NCI-H1092 treated with DMSO at 0.1 percent for 48 hours (cell line): ENCODE measurements at places on chromosomes 1 and 21.

- DNase-seq, result no peak
These were observed 870.0 kb downstream of the LRRIQ3 start for GRCh38 chr1:73327998-73328397.

DNA sequence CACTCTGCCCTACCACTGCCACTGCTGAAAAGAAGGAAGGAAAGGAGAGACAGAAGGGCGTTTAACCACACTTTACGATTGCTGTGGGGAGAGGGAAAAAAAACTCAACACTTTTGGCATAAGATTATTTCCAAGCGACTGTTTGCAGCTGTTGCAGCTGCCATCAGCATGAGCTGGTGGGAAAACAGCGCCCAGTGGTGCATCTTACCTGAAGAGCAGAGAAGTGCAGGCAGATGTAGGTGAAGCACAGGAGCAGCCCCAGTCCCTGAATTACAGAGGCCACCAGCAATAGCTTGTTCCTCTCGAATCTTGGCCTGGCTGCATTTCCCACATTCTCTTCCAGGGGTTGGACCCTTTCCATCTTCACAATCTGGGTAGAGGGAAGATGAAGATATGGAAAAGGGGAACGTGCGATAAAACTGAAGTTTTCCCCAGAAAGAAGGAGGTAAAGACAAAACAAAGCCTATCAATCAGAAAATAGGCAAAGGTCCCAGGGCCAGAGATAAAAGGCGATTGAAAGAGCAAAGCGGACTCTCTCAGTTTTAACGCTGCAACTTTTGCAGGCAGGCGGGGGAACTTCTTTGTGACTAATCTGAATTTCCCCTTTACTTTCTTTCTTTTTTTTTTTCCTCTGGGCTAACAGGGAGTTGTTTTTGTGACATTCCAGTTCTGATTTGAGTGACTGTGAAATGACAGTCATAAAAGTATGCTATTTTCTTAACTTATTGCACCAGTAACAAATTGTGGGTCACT is at the start of gene TNFSF4:
Gene TNFSF4, minus strand, starts transcription at position 516 of the 753 bp plus-strand sequence. Its CDS starts 155 bp downstream, at position 361.
- DNase-seq, result no peak

GRCh38 chr1:226722901-226723656 is 16.0 kb downstream of the ITPKB start:
- peak; percentile 79 for DNase-seq

DNA sequence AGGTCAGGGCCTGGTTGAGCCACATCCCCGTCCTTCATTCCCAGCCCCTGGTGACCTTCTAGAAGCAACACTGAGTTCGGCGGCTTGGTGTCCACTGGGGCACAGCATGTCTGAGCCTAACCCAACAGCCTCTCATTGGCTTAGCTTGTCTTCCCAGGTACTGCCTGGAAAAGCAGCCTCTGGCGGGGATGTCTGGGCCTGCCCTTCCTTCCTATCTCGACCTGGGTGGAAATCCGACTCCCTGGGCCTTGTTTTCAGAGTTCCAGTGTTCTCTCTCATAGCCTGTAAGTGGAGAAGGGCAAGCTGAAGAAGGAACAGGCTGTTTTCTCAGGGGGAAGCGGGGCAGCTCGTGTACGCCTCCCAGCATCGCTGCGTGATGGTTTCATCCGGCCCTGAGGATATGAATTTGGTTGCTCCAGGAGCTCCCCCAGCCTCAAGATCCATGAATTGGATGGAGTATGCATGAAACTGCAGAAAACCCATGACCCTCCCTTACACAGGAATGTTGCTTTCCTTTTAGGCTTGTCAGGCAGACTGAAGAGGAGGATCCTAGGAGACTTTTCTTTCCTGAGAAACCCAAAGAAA is 116.5 kb upstream of the IRF2BP2 start:
- DNase-seq, result peak; percentile 45

- DNase-seq, result no peak
These were observed 204.4 kb downstream of the PLA2G4A start for GRCh38 chr1:187032982-187033692.

GRCh38 chr1:156935505-156936128 is 15.2 kb downstream of the LRRC71 start:
- DNase-seq, result no peak

DNA sequence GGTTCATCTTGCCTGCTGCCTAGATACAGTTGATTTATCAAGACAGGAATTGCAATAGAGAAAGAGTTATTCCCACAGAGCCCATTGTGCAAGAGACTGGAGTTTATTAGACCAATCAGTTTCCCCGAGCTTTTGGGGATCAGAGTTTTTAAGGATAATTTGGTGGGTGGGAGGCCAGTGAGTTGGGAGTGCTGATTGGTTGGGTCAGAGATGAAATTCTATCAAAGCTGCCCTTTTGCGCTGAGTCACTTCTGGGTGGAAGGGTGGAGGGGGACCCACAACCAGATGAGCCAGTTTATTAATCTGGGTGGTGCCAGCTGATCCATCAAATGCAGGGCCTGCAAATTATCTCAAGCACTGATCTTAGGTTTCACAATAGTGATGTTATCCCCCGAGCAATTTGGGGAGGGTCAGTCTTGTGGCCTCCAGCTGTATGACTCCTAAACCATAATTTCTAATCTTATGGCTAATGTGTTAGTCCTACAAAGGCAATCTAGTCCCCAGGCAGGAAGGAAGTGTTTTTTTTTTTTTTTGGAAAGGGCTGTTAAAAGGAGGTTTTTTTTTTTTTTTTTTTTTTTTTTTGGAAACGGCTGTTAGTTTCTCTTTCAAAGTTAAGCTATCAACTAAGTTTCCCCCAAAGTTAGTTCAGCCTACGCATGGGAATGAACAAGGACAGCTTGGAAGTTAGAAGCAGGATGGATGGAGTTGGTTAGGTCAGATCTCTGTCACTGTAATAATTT is 7.4 kb downstream of the SLC16A4 start:
- DNase-seq, result no peak

- DNase-seq, result no peak
These were observed 44.1 kb downstream of the FOXD2 start for GRCh38 chr1:47481936-47482335.

- DNase-seq, result no peak
These were observed 712.1 kb upstream of the CXADR start for GRCh38 chr21:16800536-16801275.

- DNase-seq, result peak; percentile 22
These were observed 206.0 kb downstream of the HIVEP3 start for GRCh38 chr1:41712695-41713094.

DNA sequence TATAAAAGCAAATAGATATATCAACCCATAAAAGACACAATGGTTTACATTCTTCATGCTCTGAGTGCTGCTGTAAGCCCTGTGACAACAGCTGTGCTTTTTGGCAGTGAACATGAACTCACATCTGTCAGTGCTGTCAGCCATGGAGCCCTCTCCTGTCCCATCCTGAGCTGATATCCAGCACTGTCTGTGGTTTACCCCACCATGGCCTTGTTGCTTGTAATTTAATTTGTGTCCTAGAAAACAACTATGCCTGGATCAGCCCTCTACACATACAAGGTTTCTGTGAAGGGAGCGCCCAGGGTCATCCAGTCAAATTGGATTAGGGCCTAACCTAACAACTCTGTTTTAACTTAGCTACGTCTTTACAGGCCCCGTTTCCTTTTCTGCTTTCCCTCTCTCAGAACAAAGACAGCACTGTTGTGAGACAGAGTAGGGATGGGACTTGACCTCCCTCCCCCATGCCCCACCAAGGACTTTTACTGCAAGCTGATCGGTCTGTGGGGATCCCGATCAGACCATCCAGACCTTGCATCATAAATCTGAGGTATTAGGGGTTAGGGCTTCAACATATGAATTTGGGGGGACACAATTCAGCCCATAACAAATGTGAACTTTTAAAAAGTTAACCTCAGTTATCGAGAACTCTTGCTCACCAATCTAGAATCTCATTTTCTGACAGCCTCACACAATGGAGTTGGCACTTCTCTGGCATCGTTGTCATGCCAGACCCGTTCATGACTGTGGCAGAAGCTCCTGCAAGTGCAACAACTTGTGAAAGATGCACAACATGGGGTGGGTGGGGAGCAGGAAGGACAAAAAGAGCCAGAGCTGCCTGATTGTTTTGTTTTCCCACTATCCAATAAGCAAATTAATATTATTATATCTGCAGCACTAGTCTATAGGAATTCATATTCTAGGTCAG is 16.4 kb upstream of the SLC44A3 start:
- DNase-seq, result peak; percentile 53

DNA sequence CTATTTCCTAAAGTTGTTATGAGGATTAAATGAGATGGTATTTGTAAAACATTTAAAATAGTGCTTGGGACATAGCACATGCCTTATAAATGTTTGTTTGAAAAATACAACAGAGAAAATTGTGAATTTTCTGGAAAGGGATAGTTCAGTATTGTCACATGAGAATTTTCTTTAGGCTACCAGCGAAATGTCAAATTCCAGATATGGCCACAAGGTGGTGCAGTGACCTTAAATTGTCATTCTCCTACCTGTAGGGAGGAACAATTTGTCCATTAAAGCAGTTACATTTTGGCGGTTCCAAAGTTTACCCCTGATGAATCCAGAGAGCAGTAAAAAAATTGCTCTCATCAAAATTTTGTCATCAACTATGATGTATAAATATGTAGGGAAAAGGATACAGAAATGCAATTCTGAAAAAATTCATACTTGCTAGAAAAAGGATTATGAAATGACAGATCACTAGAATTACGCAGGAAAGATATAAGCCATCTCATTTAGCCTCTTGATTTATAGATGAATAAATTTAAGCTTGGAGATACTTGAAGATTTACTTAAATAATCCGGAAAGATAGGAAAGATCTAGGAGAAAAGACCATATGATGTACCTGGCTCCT is 50.2 kb upstream of the TSHB start:
- DNase-seq, result peak; percentile 18

DNA sequence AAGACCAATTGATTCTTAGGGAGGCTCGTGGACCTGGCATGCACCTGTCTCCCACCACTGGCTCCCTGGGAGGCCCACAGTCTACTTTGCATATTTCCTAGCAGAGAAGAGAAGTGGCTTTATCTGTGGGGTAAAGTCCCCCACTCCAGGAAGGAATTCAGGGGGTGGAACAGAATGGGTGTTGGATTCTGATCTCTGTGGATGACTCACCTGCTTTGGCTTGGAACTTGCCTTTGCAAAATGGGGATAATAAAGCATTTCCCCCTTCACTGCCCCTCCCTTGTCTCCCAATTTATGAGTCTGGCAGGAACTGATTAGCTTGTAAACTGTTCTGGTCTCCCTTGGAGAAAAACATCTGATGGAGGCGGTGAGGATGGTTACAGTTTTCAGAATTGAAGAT is 21.2 kb upstream of the OTUD3 start:
- no peak for DNase-seq

DNA sequence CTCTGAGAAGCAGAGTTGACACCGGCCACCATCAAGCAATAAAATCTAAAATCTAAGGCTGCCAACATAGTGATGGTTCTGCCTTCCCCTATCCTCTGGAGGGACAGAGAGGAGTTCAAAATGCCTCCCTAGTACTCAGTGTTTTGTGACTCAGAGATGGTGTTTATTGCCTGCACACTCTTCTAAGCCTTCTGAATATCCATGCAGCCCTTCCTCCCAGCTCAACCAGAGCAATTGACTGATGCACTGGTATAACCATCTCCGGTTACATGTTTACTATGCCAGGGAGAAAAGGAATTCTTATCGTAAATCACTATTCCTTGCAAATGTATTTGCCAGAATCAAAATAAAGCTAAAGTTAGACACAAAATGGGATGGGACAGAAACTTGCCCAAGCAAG is 132.9 kb upstream of the RAB4A start:
- no peak for DNase-seq

DNA sequence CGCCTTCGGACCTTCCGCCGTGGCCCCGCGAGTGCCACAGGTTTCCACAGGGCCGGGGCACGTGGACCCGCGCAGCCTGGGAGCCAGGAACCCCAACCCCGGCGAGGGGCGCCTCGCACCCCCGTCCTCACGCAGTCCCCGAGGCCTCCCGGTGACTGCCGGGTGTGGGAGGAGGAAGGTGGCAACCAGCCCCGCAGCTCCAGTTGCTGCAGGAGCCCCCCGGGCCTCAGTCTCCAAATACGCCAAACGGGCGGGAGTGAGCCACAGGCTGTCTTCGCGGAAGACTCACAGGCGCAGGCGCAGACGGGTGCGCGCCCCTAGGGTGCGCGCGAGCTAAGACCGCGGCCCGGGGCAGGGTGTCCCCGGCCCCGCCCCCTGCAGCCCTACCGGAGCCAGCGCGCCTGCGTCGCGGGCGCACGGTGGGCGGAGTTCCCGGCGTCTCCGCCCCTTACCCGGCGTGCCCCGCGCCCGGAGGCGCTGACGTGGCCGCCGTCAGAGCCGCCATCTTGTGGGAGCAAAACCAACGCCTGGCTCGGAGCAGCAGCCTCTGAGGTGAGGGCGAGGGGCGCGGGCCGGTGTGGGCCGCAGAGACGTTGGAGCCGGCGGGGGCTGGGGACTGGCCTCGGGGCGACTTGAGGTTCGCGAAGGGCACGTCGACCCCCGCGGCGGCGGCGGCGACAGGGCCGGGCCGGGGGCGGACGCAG is at the start of gene ARF1:
Gene ARF1, plus strand, starts transcription at position 495 of the 704 bp plus-strand sequence. CDS start 14,407 bp downstream, outside the sequence.
- DNase-seq, result peak; percentile 93

DNA sequence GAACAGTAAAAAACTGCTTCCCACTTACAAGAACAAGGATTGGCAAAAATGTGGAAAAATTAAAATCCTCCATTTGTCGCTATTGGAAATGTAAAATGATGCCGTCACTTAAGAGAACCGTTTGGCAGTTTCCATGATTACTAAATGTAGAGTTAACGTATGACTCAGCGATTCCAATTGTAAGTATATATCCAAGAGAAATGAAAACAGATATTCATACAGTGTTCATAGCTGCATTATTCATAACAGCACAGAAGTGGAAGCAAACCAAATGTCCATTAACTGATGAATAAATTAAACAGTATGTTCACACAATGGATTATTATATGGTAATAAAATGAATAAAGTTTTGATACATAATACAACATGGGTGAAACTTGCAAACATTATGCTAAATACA is 971.0 kb downstream of the AMY1C start:
- no peak for DNase-seq

DNA sequence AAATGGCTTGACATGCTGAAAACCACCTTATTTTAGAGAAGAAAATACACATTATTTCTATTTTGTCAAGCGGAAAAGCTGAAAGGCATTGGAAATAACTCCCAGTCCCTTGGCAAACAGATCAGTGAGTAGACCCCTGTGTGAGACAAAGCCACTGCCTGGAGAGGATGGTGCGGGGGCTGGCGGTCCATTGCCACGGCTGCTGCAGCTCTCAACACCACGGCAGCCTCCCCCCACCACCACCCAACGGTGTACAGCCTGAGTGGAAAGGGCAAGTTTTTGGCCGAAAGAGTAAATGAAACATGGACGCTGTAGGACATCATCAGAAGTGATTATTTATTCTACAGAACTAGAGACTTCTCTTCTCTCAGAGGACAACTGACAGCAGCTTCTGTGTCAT is 84.6 kb downstream of the PEX14 start:
- no peak for DNase-seq

- DNase-seq, result no peak
These were observed 19.4 kb downstream of the TMEM81 start for GRCh38 chr1:205064741-205065316.

GRCh38 chr1:30743584-30744059 is 14.0 kb downstream of the LAPTM5 start:
- DNase-seq, result no peak

GRCh38 chr1:228101994-228102790 is 933 bp downstream of the C1orf35 start:
- peak; percentile 53 for DNase-seq

GRCh38 chr1:64744492-64745180 is at the start of gene RAVER2:
Gene RAVER2, plus strand, starts transcription at chr1:64745075. Its CDS starts 98 bp downstream, at chr1:64745173.
- peak; percentile 61 for DNase-seq

GRCh38 chr1:225250432-225250831 is 177.4 kb downstream of the LBR start:
- no peak for DNase-seq
